ENCODE measurements at places on chromosomes 5 and 9.

DNA sequence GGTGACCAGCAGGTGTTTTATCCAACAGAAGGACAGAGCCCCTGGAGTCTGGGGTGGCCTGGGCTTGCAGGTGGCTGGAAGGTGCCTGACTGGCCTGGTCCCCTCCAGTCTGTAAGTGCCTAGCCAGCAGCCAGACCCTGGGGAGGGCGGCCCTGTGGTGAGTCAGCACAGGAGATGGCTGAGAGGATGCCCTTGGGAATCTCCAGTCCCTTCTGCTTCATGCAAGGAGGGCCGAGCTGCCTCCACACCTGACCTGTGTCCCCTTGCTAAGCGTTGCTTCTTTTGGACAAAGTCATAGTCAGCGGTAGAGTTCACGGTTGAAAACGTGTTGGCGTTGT is 20.2 kb downstream of the OBP2B start:
- peak; percentile 63 for DNase-seq

DNA sequence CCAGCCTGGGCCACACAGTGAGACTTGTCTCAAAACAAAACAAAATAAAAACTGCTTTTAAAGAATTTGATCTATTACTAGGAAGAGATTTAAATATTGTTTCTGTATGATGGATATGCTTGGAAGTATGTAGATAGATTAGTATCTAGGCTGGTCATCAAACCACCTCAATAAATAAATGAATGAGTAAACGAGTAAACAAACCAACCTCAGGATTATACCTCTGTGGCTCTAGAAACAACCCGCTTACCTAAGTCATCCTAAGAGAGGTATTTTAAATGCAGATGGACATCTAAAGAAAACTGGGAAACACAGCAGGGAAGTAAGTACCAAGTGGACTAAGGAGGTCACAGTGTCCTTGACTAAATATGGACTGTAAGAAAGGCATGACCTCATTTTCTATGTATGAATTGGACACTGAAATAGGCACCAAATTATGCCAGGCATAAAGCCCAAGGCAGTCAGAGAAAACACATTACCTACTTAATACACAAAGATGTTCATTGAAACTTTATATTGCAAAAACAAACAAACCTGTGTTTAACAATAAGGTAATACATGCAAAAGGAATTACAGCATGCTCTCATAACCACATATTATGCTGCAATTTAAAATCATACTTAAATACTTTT is 7.3 kb downstream of the ANKH start:
- DNase-seq, result no peak

DNA sequence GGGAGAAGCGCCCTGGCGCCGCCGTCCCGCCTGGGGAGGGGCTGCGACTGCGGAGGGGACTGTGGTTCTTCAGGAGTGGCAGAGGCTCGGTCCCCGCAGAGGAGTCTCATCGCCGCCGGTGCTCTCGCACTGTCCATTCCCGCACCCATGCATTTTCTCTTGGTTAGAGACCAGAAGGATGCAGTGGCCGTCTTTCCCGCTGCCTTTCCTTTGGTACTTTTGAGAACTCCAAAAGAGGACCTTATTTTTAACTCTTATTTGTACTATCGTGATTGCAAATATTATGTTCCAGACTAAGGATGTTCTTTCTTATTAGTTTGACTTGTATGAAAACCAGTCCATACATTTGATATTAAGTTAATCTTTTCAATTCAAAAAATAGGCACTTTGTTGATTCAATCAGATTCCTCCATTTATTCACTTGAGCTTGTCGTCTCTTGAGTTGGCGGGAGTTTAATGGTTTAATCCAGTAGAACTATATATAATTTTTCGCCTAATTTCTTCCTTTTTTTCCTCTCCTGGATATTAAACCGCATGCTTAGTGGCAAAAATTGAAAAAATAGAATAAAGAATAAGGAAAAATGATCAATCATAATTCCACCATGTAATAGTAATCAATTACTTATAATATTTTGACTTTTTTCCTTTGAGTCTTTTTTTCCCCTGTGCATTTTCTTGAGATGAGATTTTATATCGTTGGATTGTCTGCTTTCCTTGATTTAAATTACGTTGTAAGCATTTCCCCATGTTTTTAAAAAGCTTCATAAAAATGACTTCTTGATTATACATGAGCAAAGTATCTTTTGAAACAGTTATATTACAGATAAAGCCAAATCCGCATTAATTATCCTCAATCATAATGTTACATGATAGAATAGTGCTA is 861 bp downstream of the ZFYVE16 start:
- DNase-seq, result no peak

DNA sequence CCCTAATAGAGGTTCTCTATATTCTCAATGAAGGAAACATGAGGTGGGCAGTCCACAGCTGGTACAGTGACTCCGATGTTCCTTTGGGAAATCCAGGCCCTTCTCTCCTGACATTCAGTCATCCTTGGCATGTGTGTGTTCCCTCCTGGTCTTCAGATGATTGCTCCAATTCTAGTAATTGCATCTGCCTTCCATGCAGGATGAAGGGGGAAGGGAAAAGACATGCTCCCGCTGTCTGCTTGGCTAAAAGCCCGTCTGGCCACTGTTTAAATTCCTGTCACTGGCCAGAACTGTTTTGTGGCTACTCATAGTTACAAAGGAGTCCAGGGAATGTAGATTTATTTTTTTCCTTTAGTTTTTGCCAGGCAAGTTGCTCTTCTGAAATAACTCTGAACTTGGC is 65.0 kb downstream of the MAST4 start:
- DNase-seq, result peak; percentile 45

- DNase-seq, result no peak
Measured at GRCh38 chr5:21680196-21680595, 1172.9 kb downstream of the CDH12 start.

- no peak for DNase-seq
Measured at GRCh38 chr5:179128041-179128365, 67.8 kb downstream of the ZNF354C start.

DNA sequence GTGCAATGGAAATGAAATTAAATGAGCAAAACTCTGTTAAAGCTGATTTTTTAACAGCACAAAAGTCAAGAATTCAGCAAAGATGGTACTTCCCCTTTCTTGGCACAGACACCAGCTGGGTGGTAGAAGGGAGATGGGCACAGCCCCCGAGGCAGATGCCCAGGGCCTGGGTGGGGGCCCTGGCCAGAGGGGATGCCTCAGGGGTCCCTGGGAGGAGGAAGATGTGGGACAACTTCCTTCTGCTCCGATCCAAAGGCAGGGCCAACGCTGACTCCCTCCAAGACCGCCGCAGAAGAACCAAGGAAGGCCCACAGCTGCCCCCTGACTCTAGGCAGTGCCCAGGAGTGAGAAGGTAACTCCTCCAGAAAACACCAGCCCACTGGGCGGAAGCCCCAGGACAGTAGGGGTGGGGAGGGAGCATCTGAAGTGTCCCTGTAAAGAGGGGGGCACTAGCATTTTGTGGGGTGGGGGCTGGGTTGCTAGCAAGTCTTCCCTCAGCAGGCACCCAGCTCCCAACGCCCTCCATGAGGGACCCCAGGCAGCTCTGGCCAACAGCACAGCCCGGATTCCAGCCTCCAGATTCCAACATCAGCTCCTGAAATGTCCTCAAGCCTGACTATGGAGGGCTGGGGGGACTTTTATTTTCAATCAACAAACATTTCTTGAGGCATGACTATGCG is 4.9 kb downstream of the NACC2 start:
- no peak for DNase-seq

- no peak for DNase-seq
Measured at GRCh38 chr9:16571127-16571802, 299.2 kb downstream of the BNC2 start.

DNA sequence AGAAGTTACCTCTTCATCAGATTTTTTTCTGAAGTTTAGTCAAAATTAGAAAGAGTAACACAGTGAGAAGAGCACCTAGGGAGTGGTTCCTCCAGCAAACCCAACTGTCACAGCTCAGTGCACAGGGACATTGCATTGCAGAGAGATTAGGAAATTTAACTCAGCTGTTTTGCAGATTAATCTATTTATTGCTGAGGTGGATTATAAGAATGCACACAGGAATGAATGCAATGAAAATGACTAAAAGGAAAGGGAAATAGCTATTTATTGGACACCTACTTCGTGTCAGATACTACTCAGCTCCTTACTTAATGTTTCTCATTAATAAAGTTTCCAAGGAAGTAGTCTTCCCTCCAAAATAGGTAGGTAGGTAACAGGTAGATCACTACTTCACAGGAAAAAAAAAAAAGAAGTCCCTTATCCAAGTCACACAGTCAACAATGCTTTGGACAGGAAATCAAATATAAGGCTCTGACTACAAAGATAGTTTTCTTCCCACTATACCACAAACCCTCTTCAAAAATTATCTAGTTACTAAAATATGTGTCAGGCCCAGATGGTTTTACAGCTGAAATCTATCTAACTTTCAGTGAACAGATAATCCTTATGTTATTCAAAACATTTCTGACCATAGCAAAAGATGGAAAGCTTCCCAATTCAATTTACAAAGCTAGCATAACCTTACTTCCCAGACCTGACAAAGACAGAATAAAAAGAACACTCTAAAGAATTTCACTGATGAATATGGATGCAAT is 442.2 kb upstream of the MPDZ start:
- DNase-seq, result no peak

GRCh38 chr5:74413403-74414048 is 227.0 kb downstream of the ENC1 start:
- DNase-seq, result no peak

DNA sequence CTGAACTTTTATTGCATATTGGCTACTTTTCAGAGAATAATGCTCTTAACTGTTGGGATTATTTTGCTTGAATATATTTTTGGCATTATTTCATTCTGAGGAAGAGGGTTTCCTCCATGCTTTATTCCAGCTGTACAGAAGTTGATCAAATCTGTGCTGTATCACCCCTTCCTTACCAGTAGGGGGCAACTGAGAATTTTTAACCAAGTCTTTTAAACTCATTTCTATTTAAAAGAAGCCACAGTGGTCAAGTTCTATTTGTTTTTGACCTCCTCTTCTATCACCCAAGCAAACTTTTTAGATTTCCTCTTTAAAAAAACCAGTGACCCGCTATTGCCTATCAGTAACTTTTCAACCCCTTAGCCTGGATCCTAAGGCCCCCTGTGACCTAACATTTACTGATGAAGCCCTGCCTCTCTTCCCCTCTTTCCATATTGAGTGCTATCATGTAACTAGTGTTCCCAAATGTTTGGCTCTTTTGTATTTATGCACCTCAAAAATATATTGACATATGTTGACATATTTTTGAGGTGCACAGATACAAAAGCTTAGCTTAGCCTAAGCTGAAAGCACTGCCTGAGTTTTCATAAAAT is 80.6 kb downstream of the FBXO4 start:
- DNase-seq, result no peak

- DNase-seq, result no peak
Measured at GRCh38 chr5:35302544-35302943, 72.3 kb upstream of the PRLR start.

DNA sequence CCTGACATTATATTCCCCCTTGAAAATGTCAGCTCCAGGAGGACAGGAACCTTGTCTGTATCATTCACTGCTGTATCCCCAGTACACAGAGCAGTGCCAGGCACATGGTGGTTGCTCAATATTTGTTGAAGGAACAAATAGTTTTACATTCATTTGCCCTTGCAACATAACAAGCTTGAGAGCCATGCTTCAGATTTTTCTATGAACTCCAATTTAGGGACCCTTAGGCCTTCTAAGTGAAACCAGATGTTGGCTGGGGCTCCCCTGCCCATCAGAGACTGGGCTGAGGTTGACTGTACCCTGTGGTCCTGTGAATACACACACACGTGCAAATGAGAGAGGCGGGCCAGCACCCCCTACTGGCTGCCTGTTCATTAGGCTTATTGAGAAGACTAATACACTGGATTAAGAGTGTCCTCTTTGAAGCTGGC is 214.9 kb upstream of the WWC1 start:
- peak; percentile 89 for DNase-seq

DNA sequence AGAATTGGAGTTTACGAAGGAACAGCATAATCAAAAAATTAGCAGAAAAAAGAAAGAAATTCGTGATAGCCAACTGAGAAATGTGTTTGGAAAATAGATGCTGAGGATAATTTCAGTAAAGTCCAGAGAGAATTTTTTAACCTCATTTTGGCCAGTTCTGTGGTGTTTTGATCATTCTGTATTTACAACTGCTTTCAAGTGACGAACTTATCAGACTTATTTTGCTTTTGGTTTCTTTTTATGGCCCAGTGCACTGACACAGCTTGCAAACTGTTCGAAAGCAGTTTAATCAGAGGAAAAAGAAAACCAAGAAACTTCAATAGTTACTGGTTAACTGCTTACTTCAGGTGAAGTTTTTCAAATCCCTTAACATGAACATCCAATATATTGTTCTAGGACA is 1.9 kb downstream of the SDHA start:
- no peak for DNase-seq

- DNase-seq, result no peak
Measured at GRCh38 chr5:140596321-140596741, 31.7 kb downstream of the SLC35A4 start.

DNA sequence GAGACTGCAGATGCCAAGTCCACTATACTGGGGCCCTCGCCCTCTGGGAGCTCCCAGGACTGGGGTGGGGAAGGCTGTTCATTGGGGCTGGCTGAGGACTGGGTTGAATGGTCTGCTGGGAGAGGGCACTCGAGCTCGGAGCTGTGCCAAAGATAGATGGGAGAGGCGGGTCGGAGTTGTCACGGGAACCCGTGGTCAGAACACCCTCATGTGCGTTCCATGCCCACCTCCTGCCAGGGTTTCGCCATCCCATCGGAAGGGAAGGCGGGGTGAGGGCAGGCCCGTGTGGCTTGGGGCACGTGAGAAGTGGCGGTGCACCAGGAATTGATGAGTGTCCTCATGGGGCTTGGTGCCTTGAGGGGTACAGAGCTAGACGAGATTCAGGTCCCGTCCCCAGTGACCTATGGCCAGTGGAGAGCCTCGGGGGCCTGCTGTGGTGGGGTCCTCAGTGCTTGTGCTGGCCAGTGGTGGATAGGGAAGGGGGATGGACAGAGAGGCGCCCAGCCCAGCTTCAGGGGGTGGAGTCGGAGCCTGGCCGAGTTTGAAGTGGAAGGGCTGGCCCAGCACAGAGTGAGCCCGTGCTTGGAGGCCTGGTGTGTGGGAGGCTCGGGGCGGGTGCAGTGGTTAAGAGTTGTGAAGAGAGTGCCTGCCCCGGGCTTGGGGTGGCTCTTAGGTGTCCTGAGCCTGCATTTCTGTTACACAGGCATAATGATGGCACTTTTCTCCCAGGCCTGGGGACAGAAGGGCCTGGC is 4.3 kb downstream of the CACFD1 start:
- DNase-seq, result no peak
